SK-N-SH (cell line): ENCODE measurements at places on chromosomes 12 and 14.
A peak's percentile ranks its signal among the peaks of the same experiment; 100 is the strongest.

DNA sequence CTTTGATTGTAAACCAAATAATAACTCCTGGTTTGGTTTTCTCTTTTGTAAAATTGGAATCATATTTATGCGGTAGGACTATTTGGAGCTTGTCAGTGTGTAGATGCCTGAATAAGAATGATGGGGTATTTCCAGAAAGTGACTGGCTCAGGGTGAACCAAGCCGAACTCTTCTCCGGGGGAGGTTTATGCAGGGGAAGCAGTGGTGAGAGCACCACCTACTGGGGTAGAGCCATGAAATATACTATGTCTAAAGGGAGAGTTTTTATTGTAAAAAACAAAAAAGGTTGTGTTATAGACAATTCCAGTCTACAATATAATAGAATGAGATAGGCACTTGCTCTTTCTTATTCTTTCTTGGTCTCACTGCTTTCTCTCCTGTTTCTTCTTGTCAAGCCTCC is 222.9 kb upstream of the SLC16A7 start:
- no peak for DNase-seq

GRCh38 chr12:82635263-82635662 is 51.4 kb upstream of the TMTC2 start:
- no peak for DNase-seq

DNA sequence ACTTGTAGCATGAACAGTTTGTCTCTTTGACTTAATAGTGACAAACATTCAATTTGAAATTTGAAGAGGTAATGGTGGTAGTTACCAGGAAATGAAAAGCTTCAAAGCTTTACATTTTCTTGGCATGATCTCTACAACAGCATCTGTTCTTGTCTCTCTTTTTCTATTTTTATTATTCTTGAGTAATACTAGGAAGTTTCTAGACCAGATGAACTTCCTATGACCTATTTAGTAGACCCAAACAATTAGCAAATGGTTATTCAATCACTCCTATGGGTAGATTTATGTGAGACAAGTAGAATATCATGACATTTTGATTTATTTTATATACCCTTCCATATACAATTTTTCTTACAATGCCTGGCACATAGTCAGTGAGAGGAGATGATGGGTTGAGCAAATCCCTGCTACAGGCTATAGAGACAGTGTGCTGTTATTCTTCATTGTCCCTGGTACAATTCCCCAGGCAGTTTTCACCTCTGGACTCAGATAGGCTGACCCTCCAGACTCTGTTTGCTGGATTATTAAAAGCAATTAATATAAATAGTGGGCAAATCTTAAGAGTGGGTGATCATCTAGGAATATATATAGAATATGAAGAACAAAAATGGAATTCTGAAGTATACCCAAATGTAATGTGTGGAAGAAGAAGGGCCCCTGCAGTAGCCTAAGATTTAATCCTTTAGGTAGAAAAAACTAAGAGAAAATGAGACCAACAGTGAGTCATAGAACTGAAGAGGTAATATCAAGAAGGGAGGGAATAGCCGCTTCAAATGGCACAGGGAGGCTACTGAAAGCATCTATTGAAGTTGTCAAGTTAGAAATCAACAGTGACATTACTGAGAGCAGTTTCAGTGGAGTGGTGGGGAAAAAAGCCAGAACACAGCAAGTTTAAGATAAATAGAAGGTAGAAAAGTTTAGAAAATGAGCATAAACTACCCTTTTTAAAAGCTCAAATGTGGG is 512.0 kb downstream of the FOXG1 start:
- no peak for DNase-seq

GRCh38 chr12:127125607-127126259 is 1141.2 kb upstream of the TMEM132C start:
- DNase-seq, result no peak

- DNase-seq, result no peak
These were observed 118.1 kb downstream of the CMAS start for GRCh38 chr12:22164139-22164538.

GRCh38 chr14:51079489-51079888 is 15.4 kb downstream of the TRIM9 start:
- peak; percentile 24 for DNase-seq

DNA sequence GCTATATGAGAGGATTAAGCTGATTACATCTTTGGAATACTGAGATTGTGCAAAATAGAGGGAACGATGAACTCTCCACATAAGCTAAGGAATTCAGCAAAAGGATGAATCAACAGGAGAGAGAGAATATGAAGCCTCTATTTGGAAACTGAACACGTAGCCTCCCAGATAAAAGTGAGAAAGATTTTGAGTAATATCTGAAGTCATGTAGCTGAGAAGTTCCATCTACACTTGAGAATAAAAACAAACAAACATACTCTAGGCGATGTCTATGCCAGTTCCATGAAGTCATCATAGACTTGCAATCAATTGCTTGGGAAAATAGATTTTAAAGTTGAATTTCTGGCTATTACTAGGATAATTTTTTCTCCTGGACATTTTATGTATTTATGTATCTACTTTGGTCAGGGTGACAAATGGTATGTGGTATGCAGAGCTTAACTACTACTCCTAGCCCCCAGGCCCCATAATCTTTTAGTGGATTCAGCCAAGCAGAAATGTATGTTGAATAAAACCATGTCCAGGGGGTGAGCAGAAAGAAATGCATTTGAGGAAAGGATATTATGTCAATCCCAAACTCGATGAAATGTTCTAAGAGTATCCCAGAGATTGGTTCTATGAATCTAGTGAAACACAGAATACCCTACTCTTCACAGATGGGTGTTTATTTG is 627.4 kb downstream of the DIO2 start:
- no peak for DNase-seq

GRCh38 chr14:64444984-64445845 is 20.1 kb upstream of the AKAP5 start:
- peak; percentile 56 for DNase-seq
